ENCODE measurements at places on chromosomes 13 and 19.

DNA sequence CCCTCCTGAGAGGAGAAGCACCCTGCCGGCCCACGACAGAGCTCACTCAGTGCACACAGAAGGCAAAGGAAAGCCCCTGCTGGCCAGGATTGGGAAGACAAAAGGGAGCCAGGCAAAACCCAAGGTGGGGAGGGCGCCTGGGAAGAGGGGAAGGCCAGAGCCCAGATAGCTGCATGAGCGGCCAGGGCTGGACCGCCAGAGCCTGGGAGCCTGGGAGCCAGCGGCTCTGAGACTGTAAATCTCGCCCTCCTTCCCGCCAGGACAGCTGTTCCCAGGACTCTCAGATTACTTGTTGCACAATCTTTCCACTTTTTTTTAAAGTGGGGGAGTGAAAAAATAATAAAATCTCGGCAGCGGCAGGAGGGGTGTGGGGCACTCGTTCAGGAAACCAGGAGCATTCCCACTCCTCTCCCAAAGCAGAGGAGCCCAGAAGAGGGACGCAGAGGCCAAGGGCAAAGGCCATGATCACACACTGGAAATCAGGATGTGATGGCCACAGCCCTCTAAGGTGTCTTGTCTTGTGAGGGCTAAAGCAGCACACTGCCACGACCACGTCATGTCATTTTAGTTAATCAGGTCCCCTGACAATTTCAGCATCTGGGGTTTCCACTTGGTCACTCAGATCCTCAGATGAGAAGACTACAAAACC, 19.6 kb upstream of the EPHX3 start:
- peak; percentile 72 for DNase-seq

- no peak for DNase-seq
Measured at GRCh38 chr13:111967572-111968201, 99.3 kb upstream of the SOX1 start.

- DNase-seq: no peak
Measured at GRCh38 chr13:67740871-67741535, 510.9 kb upstream of the PCDH9 start.

GRCh38 chr13:60990032-60990733, 425.5 kb downstream of the PCDH20 start:
- no peak for DNase-seq

GRCh38 chr19:6032381-6032780, 54.4 kb upstream of the RANBP3 start:
- no peak for DNase-seq

DNA sequence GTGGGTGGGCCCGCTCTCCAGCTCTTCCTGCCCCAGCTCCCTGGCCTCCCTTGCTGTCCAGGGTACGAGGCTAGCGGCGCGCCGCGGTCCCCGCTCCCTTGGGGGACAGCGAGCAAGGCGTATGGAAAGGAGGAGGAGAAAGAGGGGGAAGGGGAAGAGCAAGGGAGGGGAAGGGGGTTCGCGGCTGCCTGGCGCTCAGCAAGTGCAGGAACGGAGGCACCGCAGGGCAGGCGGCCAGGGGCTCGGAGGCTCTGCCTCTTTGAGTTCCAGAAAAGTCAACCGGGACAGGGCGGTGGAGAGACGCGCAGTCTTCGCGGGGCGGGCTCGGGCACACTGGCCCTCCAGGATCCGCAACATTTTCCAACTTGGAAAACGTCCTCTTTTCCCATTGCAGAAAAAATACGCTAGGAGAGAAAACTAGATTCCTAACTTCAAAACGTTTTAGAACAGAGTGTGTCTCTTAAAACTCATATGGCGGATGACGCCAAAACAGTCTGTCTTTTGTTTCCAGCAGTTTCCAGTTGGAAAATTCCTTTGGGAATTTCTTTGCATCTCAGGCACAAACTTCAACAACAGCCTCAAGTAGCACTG, 23.1 kb upstream of the TNFRSF19 start:
- peak; percentile 31 for DNase-seq

DNA sequence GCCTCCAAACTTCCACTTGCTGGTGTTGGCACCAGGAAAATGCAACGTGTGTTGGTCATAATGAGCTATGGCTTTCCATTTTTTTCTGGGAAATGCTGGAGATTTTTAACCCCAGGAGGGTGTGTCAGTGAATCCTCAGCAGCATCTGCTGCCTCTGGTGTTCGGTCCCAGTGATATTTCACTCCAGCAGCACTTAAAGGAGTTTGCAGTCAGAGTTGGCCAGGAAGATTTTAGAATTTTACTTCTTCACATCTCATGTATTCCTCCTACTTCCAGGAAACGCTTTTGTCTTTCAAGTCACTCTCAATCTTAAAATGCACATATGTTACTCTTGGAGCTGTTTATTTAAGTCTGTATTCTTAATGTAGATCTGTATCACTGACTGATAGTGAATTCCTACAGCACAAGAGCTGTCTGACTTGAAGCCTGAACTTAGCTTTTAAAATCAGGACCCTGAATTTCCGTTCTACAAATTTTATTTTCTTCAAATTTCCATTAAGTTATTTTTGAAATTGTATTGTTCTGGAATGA, 903.4 kb upstream of the SLC10A2 start:
- DNase-seq: no peak

- DNase-seq: no peak
Measured at GRCh38 chr13:43731296-43731695, 55.5 kb downstream of the ENOX1 start.

GRCh38 chr19:28838909-28839308, 374.0 kb downstream of the UQCRFS1 start:
- no peak for DNase-seq

DNA sequence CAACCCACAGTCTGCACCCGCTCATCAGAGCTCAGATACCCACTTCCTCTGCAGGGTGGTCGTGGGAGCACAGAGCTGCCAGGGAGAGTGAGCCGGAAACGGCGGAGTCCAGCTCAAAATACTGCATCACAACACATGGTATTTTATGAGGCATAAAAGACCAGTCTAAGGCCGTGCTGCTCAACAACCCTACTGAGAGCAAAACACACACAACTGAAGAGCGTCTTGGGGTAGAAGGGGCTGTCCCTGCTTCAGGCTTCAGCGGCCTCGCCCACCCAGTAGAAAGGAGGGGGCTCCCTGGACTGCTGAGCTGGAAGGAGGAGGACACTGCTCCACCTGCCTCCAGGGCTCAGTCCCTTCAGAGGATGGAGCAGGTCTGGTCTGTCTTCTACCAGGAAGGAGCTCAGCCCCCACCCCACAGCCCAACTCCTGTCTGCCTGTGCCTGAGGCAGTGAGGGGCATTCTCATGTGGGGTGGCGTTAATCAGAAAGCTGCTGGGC, 36.9 kb downstream of the NAXD start:
- no peak for DNase-seq

GRCh38 chr19:4566402-4567051, 7.0 kb upstream of the SEMA6B start:
- no peak for DNase-seq

DNA sequence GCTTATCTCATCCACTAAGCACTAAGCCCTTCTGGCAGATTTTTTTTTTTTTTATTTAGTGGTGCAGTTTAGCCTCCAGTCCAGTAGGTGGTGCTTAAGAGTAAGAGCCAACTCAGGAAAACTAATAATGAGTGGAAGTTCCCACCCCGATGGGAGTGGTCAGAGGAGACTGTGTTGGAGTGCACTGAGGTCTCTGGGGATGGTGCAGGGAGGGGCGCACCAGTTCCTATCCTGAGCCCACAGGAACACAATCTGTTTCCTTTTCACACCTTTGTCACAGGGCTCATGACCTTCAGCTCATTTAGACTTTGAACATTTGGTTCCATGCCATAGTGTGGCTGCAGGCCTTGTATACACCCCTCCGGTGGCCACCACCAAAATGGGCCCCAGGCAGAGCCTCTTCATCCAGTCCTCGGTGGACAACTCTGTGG, 367.4 kb downstream of the SPRY2 start:
- peak; percentile 61 for DNase-seq

DNA sequence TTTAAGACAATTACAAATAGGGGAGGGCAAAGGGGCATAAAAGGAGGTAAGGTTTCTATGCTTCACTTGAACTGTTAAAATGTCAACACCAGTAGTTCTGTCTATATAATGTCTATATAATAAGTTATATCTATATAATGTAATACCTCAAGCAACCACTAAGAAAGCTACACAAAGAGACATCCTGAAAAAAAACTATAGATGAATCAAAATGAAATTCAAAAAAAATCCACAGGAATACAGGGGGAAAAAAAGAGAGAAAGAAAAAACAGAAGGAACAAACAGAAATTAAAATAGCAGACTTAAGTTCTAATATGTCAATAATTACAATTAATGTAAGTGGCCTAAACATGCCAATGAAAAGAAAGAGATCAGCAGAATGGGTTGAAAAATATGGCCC, 186.0 kb downstream of the KCTD15 start:
- DNase-seq: no peak

DNA sequence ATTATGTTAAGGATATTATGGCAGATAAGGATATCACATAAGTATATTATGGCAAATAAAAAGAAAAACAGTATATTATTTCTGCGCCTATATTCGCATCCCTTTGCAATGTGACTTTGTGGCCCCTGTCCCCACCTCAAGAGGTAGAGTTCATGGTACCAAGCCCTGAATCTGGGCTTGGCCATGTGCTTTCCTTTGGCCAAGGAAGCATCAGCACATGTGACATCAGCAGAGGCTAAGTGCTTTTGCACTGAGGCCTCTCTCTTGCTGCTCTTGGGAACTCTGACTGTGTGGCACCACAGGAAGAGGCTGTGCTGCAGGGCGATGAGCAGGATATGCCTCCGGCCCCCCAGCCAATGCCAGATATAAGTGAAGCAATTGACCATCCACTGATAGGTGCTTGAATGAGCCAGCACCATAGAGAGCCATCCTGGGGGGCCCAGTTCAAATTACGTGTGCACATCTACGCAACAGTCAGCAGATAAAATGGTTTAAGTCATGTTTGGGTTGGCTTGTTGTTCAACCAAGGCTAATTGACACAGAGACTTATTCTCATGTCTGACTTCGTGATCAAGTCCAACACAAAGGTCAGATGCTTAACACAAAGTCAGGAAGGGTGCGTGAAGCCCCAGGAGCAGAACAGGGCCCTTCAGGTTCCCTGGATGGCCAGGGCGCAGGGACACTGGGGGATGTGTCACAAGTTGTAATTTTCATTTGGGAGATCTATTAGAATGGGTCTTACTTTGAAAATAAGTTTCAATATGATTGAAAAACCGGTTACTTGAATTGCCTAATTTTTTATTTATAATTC, 173.3 kb downstream of the COL4A1 start:
- no peak for DNase-seq

GRCh38 chr13:30799356-30799824, 64.0 kb downstream of the ALOX5AP start:
- no peak for DNase-seq

- no peak for DNase-seq
Measured at GRCh38 chr19:55474269-55475265, 1.9 kb upstream of the ZNF628 start.

GRCh38 chr13:27379694-27380641, 44.5 kb upstream of the GTF3A start:
- peak; percentile 81 for DNase-seq

DNA sequence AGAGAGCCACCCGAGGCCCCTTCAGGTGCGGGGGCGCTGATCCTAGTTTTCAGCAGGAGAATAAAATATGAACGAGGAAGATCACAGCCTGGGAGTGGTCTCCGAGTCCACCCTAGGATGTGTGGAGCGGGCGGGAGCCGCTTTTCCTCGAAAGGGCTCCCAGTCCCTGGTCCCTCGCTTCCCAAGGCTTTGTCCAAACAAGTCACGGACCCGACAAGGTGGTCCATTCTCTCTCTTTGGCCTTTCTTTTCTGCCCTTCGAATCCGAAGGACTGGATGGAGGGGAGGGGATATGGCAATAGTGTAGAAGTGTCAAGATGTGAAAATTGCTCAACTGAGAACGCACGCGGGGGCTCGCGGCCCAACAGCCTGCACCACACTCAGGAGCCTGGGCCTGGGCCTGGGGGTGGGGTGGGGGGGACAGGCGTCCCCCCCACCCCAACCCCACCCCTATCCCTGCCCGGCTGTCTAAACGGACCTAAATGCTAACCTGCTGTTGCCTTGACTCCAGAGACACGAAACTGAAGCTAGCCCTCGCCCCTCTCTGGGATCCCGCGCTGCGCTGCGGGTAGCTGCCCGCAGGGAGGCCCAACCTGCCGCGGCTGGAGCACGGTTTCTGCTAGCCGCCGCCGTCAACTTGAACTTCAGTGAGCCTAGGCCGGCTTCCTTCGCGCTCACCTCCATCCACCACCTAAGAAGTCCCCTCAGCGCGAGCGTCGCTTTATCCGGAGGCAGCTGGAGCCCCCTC, 7.1 kb downstream of the ZIC2 start:
- no peak for DNase-seq

GRCh38 chr13:67518785-67519184, 288.6 kb upstream of the PCDH9 start:
- no peak for DNase-seq

DNA sequence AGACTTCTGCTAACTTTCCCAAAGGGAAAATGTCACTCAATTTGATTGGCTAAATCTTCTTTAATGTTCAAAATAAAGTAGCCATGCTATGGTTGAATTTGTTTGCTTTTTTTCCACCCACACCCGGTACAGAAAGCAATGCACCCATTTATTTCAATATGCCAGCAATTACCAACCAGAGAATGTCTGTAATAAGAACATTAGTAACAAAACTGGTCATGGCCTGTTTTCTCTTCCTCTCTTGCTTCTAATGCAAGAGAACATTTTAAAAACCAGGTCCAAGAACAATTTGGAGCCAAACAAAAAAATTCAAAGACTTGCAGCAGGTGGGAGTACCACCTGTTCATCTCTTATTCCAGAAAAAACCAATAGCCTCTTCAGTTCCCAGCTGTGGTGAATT, 1108.8 kb upstream of the PCDH20 start:
- DNase-seq: no peak

GRCh38 chr19:44990459-44990858, 10.8 kb upstream of the RELB start:
- DNase-seq: no peak

DNA sequence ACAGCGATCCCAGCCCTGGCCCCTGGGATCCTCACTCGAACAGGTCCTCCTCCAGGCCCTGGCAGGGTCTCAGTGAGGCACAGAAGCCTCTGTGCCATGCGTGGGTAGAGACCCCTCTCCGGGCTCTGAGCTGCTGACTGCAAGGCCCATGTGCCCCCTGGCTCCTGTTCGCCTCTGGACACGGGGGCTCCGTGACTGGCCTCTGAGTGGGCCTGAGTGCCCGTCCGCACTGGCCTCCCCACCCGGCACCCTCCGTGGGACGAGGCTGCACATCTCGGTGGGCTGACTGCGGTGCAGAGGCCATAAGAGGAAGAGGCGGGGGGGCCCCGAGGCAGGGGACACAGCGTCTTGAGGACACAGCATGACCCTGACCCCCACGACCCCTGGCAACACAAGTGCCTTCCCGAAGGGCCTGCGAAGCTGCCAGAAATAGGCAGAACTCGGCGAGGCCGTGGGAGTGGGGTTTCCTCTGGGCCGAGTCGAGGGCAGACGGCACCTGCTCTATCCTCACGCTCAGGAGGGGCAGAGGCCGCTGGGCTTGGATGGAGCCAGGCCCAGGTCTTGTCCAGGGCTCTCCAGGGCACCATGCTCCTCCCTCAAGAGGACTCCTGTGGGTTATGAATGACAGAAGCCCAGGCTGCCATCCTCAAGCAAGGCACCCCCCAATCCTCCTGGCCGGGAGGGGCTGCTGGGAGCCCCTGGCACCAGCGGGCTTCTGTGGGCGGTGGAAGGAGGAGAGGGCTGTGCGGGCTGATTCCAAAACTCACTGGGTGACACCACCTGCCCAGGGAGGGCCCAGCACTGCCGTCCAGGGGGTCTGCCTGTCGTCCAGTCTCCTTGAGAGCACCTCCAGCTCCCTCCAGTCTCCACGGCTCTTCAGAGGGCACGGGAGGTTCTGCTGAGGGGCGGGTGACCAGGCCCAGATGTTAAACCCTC, 52.6 kb downstream of the RASA3 start:
- no peak for DNase-seq
